ENCODE measurements at places on chromosomes 6 and 20.

GRCh38 chr6:105468850-105469249, 66.0 kb upstream of the PREP start:
- no peak for DNase-seq

- DNase-seq: no peak
Observed at GRCh38 chr6:147684906-147685305, 176.4 kb downstream of the SAMD5 start.

GRCh38 chr6:50818673-50819072, at the start of gene TFAP2B:
TSS of gene TFAP2B (plus strand) at chr6:50818871. CDS start at chr6:50818892, 21 bp downstream.
- DNase-seq: no peak

- DNase-seq: peak; percentile 2
Observed at GRCh38 chr6:127464881-127465459, 5.8 kb upstream of the KIAA0408 start.

DNA sequence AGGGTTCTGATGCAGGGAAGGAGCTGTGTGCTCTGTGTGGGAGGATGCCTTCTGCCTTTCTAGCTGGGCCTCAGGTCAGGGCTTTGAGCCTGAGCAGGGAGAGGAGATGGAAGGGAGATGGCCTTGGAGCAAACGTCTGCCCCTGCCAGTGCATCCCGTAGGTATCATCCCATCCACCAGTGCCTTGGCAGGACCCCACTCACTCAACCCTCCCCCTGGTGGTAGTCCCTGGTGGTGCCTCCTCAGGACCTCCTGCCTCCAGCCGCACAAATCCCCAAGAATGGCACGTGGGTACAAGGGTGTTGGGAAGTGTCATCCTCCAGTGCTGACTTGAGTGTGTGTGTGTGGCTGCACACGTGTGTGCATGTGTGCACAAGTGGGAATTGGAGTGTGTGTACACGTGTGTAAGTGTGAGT, 23.1 kb upstream of the MICB start:
- no peak for DNase-seq

DNA sequence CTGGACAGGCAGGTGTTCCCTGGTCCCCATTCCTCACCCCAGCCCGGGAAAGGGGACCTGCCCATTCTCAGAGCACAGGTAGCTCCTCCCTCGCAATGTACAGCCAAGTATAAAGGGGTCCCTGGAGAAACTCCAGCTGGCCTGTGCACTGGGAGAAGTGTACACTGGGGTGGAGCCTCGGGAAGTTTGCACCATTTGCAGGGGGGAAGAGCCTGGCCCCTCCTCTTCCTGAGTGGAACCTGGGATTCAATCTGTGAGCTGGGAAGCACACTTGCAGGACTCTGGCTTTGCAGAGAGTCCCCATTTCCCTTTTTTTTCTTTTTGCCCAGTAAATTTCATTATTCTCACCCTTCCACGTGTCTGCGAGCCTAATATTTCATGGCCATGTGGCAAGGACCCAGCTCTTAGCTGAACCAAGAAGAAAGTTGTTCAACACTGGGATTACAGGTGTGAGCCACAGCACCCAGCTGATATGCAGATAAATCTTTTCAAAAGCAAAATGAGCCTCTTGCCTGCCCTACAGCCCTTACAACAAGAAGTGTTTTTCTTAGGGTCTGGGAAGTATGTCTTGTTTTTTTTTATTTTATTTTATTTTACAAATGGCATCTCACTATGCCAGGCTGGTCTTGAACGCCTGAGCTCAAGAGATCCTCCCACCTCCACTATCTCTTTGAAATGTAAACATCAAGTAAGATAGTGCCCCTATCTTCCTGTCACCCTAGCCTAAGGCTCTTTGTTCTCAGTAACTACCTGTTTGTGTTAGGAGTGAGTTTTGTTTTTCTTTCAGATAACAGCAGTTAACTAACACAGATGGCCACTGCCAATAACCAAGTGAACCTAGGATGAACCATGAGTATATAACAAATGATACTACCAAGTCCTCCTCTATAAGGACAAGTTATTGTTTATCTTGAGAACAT, 9.3 kb upstream of the RNGTT start:
- no peak for DNase-seq

- DNase-seq: no peak
Observed at GRCh38 chr6:137911675-137912191, 44.7 kb downstream of the TNFAIP3 start.

GRCh38 chr6:4928426-4928825, 75.4 kb downstream of the RPP40 start:
- no peak for DNase-seq

DNA sequence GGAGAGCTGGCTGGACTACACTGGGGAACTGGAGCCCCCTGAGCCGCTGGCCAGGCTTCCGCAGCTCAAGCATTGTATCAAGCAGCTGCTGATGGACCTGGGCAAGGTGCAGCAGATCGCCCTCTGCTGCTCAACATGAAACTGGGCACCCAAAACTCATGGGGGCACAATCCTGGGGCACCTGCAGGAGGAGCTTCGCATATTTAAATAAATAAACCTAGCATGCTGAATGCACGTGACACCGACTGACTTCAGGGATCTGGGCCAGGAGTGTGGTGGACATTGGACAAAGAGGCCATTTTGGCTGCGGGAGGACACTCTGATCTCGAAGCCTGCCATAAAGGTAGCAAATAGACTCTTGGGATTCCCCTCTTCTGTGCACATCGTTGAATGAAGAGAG, 6.8 kb downstream of the SCAND1 start:
- no peak for DNase-seq

GRCh38 chr20:60132162-60132826, 174.1 kb downstream of the CDH26 start:
- DNase-seq: no peak

DNA sequence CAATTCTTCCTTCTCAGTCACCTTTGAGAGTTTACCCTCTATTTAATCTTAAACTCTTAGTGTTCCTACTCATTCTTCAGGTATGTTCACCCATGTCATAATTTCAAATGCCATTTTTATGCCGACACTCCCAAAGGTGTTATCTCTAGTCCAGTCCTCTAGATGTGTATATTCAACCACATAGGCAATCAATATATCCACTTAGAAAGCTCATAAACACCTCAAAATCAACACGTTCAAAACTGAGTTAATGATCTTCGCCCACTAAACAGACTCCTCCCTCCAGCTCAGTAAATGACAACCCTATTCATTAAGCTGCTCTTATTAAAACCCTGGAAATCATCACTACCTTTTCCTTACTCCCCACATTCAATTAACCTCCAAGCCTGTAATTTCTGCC, 6.4 kb downstream of the OSTM1 start:
- no peak for DNase-seq

- no peak for DNase-seq
Observed at GRCh38 chr6:152720974-152721373, 23.3 kb downstream of the MYCT1 start.
